ENCODE measurements at places on chromosomes 1 and 21.

DNA sequence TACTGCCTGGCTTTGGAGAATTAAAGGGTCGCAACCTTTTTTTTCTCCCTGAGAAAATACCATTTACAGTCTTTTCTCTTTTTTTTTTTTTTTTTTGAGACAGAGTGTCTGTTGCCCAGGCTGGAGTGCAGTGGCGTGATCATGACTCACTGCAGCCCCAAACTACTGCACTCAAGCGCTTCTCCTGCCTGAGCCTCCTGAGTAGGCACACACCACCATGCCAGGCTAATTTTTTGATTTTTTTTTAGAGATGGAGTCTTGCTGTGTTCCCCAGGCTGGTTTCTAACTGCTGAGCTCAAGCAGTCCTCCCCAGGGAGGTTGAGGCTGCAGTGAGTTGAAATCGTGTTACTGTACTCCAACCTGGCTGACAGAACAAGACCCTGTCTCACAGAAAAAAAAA lies 24.6 kb downstream of the UBE4B start:
- DNase-seq: peak; percentile 26

- DNase-seq: no peak
Observed at GRCh38 chr1:237041461-237041794, 556 bp upstream of the RYR2 start.

GRCh38 chr1:210448297-210448892 lies 119.7 kb downstream of the HHAT start:
- peak; percentile 30 for DNase-seq

GRCh38 chr1:41361495-41362356 lies 492 bp downstream of the FOXO6 start:
- DNase-seq: no peak

DNA sequence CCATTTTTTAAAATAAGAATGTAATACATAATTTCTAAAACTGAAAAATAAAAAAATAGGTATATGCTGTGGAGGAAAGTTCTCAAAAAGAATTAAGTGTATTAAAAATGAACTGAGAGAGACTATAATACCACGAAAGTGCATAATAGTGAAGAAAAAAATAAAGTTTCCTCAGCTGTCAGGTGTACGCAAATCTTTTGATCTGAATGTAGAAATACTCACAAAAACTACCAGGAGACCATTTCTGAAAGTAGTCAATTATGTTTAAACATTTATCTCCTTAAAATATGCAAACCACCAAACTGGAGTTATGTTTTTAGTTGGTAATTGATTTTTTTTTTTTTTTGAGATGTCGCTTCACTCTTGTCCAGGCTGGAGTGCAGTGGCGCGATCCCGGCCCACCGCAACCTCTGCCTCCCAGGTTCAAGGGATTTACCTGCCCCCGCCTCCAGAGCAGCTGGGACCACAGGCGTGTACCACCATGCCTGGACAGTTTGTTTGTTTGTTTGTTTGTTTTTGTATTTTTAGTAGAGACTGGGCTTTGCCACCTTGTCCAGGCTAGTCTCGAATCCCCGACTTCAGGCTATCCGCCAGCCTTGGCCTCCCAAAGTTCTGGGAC lies 1169.2 kb upstream of the B3GALT2 start:
- DNase-seq: no peak

DNA sequence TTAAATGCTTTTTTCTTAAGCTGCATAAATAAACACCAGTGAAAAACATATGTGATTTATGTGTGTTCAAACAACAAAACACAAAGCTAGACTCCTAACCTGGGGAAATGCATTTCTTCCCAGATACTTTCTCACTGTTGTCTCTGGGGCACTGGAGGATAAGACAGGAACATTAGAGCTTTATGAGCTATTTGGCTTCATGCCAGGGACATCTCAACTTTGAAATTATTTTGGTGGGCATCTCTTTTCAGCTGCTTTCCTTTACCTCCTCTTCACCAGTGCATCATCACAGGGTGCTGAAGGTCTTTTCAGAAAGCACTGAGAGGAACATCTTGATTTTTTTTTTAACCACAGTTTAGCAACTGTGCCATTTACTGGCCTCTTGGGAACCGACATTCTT lies 212.9 kb downstream of the DNM3 start:
- DNase-seq: no peak

DNA sequence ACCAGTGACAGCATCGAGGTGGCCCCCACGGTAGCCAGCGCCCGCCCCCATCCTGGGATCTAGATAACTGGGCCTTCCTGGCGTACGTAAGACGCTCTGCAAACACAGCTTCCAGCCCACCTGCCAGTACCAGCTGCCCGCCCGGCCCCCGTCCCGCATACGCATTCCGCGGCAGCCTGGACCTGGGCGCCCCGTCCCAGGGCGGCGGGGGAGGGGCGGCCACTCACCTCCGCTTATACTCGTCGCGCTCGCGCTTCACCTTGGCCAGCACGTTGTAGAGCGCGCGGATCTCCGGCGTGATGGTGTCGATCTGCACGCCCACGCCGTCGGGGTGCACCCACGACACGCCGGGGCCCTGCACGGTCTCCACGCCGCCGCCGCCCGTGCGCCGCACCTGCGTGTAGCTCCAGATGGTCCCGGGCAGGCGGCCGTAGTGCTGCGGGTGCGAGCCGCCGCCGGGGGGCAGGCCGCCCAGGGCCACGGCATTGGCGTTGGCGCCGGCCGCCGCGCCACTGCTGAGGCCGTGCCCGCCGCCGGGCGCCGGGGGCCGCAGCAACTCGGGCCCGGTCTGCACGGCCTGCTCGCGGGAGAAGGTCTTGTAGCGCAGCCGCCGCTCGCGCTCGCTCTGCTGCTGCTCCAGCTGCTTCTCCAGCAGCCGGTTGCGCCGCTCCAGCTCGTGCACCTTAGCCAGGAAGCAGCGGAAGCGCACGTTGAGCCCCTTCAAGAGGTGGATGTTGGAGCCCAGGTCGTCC lies 859 bp downstream of the IFFO2 start:
- peak; percentile 27 for DNase-seq

GRCh38 chr1:225366552-225366951 lies 61.3 kb downstream of the LBR start:
- no peak for DNase-seq

- DNase-seq: no peak
Observed at GRCh38 chr1:111471012-111471411, 2.8 kb upstream of the C1orf162 start.

DNA sequence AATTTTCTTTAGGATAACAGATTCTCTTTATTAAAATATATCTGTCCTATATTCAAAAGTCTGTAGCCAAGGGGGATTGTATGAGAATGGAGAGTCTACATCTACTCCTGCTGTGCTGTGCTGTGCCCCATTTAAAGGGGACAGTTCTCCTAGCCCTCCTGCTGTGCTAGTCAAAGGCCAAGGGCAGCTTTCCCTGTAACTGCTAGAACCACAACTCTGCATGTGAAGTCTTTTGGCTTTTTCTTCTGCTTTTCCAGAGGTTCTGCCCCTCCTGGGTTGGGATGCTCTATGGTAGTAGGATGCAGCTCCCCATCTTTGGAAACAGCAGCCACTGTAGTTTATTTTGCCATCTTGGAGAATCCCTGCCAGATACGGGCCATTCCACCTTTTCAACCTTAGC lies 197.5 kb upstream of the JUN start:
- DNase-seq: no peak

DNA sequence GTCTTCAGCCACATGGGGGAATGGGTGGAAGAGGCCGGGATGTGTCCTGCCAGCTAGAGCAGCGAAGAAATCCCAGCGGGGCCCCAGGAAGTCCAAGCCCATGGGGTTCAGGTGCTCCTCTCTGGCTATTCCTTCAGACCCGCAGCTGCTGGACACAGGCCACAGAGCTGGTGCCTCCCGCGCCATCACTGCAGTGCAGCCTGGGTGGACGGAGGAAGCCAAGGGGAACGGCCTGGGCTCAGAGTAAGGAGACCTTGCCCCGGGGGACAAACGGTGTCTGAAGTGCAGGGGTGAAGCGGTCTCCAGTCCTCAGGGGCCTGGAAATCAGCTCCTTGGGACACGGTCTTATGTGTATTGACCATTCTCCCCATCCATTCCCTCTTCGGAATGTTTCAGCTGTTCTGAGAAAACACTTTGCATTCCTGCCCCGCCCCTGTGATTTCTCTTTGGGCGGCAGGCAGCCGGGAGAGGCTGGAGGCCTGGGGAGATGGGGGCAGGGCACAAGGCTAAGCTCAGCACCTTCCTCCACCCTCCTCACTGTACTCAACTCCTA lies 18.4 kb downstream of the MTHFR start:
- DNase-seq: no peak
